NCI-H748 treated with DMSO at 0.1 percent for 48 hours (cell line): ENCODE measurements at places on chromosomes 6 and 20.

DNA sequence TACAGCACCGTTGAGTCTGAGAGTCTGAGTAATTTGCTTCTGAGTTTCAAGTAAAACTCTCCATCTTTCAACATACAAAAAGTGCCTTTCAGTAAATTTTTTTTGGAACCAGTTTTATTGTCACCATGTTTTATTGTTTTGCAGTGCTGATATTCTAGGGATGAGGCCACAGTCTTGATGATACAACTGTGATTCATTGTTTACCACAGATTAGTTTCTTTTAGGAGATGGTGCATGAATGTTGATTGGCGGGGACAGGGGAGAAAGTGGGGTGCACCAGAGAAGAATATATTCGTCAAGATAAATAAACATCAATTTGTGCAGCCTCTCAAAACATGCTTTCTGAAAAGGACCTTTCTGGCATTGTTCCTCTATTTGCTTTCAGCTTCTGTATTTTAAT lies 109.0 kb downstream of the MCHR2 start:
- DNase-seq: peak; percentile 56

DNA sequence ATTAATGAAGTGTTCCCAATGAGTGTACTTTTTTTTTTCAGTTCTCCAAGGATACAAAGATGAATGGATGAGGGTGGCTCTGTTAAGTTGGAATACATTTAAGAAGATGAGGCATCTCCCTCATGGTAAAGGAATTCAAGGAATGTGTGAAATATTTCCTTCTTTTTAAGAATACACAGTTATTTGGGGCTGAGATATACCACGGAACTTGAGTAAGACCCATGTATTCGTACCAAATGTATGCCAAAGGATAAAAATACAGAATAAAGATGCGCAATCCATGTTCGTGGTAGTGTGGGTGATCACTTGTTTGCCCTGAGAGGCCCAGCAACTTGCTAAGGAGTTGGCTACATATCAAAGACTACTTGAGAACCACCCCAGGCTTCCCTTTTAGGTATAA lies 164.2 kb upstream of the TCF21 start:
- DNase-seq: no peak

DNA sequence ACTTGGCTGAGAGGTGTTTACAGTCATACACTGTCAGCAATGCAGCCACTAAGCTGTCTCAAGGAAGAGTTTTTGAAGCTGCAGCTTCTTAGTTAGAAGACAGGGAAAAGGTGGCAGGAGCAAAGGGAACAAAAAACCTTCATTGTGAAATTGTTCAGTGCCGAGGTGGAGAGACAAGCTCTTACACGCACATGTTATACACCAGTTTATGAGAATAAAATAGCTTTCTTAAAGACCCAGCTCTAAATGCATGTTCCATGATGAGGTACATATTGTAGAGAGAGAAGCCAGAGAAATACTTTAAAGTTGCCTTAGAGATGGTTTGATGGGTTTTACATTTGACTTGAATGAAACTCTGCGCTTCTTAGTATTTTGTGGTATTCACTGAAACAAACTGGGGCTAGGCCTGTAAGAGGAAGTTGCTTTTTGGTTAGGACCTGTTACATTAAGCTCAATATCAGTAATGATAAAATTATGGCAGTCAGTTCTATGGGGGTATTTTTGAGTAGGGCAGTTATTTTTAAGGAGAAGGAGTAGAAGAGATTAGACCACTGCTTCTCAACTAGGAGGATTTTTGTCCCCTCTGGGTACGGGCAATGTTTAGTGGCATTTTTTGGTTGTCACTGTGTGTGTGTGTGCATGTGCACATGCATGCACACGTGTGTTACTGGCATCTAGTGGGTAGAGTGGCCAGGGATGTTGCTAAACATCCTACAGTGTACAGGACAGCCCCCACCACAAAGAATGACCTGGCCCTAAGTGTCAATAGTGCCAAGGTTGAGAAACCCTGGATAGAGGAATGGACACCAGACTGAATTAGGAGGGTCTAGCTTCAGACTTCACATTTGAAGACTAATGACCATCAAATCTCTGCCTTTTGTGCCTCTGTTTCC lies 9.8 kb downstream of the NEDD9 start:
- DNase-seq: no peak

- DNase-seq: peak; percentile 24
Measured at GRCh38 chr6:23728707-23729106, 397.3 kb upstream of the NRSN1 start.

- DNase-seq: no peak
Measured at GRCh38 chr6:112651239-112651638, 304.1 kb downstream of the RFPL4B start.

DNA sequence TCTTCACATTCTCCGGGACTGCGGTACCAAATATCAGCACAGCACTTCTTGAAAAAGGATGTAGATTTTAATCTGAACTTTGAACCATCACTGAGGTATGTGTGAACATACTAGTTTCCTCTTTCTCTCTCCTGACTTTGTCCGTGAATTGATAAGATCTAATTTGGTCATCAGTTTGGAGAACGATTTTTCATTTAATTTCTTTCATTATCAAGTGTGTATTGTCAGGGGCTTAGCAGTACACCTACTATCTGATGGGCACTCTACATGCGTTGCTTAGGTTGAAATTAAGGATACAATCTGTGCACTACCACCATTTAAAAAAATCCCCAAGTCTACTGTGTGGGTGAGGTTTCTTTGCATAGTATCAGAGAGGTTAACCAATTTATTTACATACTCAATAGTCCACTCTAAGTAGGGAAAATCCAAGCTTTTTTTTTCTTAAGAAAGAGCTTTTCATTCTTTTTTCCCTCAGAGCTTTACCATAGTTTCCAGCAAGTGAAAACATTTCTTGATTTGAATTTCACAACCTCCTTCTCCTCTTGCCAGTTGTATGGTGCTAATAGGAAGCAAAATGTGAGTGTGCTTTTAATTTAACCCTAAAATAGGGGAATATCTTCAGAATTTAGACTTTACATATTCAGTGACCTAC lies 105.4 kb upstream of the ESR1 start:
- DNase-seq: no peak

- DNase-seq: no peak
Measured at GRCh38 chr6:32200711-32201475, 8.4 kb upstream of the GPSM3 start.

- no peak for DNase-seq
Measured at GRCh38 chr20:19522071-19522801, 235.8 kb upstream of the RIN2 start.

- no peak for DNase-seq
Measured at GRCh38 chr20:48614593-48615274, 213.1 kb downstream of the PREX1 start.

DNA sequence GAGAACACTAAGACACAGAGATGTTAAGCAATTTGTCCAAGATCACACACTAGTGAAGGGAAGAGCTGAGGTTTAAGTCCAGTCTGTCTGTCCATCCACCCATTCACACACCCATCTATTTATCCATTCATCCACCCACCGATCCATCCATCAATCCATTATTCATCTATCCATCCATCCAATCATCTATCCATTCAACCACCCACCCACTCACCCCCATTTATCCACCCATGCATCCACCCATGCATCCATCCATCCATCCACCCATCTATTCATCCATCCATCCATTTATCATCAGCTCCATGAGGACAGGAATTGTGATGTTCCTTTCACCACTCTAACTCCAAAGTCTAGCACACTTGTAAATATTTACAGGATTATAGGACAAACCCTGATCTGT lies 242.3 kb upstream of the PMEPA1 start:
- no peak for DNase-seq

- no peak for DNase-seq
Measured at GRCh38 chr20:62111148-62111547, 11.1 kb upstream of the LSM14B start.

GRCh38 chr6:11343963-11344723 lies 111.7 kb upstream of the NEDD9 start:
- no peak for DNase-seq

GRCh38 chr6:167510648-167511047 lies 185.8 kb downstream of the TTLL2 start:
- no peak for DNase-seq

DNA sequence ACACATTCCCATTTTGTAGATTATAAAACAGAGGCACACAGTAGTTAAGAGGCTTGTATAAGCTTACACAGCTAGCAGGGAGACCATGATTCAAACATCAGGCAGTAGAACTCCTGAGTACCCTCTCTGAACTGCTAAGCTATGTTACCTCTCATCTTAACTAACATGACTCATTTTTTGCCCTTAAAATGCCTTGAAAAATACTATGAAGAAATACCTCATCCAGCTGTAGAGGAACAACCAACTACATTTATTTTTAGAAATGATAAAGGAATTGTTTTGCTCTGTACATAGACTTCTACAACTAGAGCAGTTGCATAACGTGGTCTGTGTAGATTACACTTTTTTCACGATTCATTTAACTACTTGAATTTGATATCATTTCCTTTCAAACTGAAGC lies 102.1 kb downstream of the FLRT3 start:
- no peak for DNase-seq

GRCh38 chr6:2124260-2124709 lies 121.1 kb downstream of the GMDS start:
- no peak for DNase-seq

DNA sequence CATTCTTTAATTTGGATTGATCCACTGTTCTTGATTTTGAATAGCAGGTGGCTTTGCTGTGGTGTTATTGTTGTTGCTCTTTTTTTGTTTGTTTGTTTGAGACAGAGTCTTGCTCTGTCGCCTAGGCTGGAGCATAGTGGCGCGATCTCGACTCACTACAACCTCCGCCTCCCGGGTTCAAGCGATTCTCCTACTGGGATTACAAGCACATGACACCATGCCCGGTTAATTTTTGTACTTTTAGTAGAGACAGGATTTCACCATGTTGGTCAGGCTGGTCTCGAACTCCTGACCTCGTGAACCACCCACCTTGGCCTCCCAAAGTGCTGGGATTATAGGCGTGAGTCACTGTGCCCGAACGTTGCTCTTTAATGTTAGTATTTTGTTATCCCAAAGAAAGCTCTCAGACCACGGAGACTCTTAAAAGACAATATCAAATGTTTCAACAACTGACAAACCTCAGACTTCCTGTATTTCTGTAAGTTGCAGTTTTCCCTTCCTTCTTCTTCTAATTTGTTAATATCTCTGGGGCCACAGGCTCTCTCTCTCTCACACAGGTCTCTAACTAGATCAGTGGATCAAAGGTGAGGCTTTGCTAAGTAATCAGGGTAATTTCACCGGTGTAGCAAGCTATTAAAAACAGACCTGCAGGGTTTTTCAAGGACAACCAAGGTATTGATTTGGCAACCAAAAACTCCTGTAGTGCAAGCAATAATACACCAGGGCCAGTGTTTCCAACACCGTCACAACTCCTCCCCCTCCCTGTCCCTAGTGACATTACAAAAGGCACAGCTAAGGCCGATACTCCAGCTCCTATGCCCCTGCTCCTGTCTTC lies 48.8 kb upstream of the ZNF217 start:
- no peak for DNase-seq

DNA sequence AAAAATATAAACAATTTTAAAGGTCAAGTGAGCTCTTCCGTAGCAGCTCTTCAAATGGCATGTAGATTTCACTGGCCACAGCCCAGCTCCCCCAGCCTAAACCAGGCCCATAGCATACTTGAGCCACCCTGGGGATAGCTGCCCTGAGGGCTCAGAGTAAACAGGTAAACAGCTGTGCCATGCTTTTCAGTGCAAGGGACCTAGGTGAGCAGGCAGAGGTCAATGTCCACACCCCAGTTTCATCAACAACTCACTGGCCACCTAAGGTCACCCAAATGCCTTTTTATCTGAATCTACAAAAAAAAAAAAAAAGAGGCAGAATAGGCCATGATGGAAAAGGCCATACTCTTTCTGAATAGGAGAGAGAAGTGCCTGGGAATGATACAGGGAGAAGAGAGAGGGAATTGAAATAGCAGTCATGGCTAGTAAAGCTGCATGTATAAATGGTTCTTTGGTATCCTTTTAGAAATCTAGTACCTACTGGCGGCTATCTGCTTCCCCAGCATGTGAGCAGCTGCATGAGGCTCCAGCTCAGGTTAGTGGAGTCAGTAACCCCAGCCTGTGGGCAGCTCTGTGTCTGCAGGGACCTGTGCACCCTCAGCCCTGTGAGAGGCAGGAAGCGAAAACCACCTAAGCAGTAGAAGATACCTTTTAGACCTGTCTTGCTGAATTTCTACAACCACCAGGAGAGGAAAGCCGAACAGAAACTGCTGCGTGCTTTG lies 77.0 kb downstream of the FOXA2 start:
- no peak for DNase-seq

DNA sequence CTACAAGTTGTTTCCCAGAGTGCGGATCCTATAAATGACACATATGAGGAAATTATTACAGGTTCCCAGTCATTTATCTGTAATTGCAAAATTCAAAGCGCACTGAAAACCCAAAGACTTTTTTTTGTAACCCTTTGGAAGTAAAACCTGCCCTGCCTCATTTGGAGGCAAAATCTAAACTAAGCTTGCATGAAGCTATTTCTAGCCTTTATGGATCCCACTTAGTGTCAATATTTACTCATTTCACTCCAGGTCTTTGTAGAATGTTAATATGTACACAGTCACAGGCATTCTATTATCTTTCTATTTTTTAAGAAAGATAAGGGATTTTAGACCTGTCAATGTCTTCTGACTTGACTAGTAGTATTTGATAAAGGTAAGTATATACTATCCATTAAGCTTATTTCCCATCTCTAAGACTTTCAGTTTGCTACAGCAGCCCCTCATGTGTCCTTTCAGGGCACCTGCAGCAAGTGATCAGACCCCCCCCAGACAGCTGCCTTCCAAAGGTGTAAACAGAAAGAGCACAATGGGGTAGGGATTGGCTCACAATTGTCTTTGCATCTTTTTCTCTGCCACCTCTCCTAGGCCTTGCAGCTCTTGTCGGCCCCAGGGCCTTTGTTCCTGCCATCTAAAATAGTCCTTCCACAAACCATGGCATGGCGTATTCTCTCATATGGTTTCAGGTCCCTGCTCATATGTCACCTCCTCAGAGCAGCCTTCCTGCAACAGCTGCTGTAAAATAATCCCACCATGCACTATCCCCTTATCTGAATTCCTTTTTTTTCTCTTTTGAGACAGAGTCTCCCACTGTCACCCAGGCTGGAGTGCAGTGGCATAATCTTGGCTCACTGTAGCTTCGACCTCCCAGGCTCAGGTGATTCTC lies 1.3 kb upstream of the REPS1 start:
- peak; percentile 82 for DNase-seq

DNA sequence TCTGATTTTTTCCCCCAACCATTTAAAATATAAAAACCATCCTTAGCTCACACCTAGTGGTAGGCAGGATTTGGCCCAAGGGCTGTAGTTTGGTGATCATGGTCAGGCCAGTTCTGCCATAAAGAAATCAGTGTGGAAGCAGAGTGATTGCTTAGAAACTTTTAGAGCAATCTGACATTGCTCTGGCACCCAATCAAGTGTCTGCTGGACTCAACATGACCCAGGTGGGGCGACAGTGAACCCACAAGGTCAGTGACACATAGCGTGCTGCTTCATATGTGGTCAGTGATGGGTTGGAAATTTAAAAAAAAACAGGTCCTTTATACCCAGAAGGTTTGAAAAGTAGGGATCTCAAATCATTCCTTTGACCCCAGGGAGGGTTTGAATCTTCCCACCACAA lies 107.9 kb downstream of the BANF2 start:
- DNase-seq: no peak

- peak; percentile 94 for DNase-seq
Measured at GRCh38 chr6:53432318-53433161, 83.8 kb upstream of the ELOVL5 start.

GRCh38 chr6:70264306-70264705 lies 38.6 kb downstream of the COL9A1 start:
- no peak for DNase-seq

GRCh38 chr6:3220366-3220765 lies 7.1 kb downstream of the TUBB2B start:
- DNase-seq: no peak
